ENCODE measurements at places on chromosomes 6 and 20. TPM values are rescaled to one million over a fixed set of nuclear protein-coding genes. Genes with fewer than 3 reads are reported as not detected.

Gene SIRPD
- not detected for total RNA-seq

DNA sequence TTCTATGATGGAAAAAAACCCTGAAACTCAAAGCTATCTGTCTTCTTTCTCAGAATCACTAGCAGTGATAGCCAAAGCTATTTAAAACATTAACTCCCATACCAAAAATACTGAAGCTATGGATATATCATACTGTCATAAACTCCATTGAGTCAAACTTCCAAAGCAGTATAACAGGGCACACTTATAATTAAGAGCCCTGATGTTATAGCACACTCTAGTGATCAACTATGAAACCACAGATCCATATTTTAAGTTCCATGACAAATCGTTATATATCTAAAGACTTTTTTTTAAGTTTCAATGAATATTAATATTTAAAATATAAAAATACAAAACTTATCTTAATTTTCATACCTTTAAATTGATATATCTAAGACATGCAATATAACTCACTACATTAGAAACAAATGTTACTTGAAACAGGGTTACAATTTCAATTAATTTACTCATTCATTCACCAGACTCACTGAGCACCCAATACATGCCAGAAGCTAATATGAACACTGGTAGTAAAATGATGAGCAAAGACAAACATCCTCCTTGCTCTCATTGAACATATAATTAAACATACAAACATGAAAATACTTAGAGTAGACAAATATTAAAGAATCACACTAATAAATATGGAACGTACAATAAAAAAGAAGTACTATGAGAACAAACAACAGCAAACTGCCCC is 69.3 kb downstream of the IBTK start:
- DNase-seq = no peak

Gene DDR1
- total RNA-seq = 151 TPM

- DNase-seq = no peak
Observed at GRCh38 chr6:158497620-158498019, 62.3 kb upstream of the TMEM181 start.

Gene SPTLC3
- total RNA-seq = 15.9 TPM

Gene PPP1R11
- 56.3 TPM for total RNA-seq

Gene RCAN2
- total RNA-seq = 6.2 TPM

- DNase-seq = no peak
Observed at GRCh38 chr6:83873869-83874268, 14.4 kb downstream of the CYB5R4 start.

All from Peyer's patch (tissue), 4 donors.